Left ventricle myocardium superior (tissue), 1 donor: ENCODE measurements at places on chromosomes 4 and X.
A peak's percentile ranks its signal among the peaks of the same experiment; 100 is the strongest.

DNA sequence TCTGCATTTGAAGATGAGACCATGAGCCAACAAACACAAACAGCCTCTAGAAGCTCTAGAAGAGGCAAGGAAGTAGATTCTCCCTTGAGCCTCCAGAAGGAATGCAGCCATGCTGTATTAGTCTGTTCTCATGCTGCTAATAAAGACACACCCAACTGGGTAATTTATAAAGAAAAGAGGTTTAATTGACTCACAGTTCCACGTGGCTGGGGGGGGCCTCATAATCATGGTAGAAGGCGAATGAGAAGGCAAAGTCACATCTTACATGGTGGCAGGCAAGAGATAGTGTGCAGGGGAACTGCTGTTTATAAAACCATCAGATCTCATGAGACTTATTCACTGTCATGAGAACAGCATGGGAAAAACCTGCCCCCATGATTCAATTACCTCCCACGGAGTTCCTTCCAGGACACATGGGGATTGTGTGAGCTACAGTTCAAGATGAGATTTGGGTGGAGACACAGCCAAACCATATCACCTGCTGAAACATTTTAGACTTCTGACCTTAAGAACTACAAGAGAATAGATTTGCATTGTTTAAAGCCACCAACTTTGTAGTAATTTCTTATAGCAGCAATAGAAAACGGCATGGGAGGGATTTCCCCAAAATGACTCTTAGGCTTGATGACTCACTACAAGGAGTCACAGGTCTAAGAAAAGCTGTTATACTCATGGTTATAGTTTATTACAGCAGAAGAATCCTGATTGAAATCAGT, 284.4 kb upstream of the SFRP2 start:
- no peak for DNase-seq

GRCh38 chr4:123497340-123497739, 100.7 kb downstream of the SPRY1 start:
- DNase-seq: no peak

GRCh38 chr4:183264614-183265013, 55.5 kb downstream of the CLDN22 start:
- DNase-seq: no peak

DNA sequence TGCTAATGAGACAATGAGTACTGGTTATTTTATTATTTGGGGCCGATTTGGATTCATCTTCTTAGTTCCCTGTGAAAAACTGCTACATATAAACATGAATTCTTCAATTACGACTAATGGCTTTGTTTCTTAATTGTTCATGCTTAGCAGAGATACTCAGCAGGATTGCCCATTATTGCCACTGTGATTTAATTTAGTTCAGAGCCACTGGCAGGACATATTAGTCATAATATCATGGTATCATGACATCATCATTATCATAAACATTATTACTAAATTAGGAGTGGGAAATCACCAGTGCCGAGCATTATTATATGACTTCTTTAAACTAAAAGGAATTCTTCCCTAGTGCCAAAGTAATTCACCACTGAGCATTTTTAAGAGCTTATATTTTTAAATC, 201.4 kb downstream of the SPOCK3 start:
- no peak for DNase-seq

DNA sequence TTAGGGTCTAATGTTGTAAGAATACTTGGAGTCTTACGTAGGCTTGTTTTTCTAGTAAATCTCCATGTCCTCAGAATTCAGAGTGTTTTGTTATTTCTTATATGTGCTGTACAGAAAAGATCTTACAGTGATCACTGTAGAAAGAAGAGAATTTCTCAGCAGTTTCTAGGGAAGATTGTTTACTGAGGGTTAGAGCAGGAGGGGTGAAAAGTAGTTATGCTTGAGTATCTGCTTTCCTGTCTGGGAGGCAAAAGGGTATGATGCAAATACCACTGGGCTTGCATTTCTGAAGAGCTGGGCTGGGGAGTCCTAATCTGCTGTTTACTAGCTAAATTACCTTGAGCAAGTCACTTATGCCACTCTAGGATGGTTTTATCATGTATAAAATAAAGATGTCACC, 78.2 kb downstream of the BEND4 start:
- no peak for DNase-seq

- DNase-seq: peak; percentile 31
Observed at GRCh38 chr4:140243278-140243753, 89.3 kb upstream of the MAML3 start.

- DNase-seq: peak; percentile 67
Observed at GRCh38 chr4:4327652-4328121, 37.6 kb downstream of the ZBTB49 start.

DNA sequence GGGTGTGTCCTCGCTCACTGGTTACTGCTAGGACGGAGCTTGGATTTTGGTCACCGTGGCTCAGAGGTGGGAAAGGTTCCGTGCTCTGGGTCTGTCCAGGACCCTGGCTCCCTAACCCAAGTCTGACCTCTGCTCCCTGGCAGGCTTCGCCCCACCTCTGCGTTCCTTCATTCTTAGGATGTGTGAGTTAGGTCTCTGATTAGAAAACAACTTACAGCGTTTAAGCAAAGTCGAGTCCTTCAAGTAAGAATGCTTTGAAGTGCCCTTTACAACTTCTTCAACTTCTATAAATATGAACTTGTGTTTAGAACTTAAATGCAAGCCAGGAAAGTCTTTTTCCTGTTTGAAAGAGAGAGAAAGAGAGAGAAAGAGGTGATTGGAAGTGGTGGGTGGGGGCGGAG, 891 bp downstream of the TLR2 start:
- no peak for DNase-seq

DNA sequence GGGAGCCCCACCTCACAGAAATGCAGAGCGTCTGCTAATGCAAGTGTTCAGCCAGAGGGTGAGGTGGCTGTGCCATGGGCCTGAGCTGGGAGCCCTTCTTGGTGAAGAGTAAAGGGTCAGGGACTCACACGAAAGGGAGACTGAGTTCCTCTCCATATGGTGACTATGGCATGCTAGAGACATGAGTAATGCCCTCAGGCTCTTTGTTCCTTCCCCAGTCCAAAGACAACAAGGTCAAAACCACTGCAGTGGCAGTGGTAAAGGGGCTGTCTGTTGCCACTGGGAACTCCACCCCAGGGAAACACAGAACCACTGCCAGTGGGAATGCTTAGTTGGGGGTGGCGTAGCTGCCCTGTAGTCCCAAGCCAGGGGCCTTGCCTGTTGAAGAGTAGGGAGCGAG, 22.4 kb downstream of the RAB40AL start:
- DNase-seq: no peak

GRCh38 chrX:111103246-111103645, 7.3 kb downstream of the PAK3 start:
- DNase-seq: no peak

- no peak for DNase-seq
Observed at GRCh38 chrX:107600366-107600765, 27.9 kb upstream of the PRPS1 start.

DNA sequence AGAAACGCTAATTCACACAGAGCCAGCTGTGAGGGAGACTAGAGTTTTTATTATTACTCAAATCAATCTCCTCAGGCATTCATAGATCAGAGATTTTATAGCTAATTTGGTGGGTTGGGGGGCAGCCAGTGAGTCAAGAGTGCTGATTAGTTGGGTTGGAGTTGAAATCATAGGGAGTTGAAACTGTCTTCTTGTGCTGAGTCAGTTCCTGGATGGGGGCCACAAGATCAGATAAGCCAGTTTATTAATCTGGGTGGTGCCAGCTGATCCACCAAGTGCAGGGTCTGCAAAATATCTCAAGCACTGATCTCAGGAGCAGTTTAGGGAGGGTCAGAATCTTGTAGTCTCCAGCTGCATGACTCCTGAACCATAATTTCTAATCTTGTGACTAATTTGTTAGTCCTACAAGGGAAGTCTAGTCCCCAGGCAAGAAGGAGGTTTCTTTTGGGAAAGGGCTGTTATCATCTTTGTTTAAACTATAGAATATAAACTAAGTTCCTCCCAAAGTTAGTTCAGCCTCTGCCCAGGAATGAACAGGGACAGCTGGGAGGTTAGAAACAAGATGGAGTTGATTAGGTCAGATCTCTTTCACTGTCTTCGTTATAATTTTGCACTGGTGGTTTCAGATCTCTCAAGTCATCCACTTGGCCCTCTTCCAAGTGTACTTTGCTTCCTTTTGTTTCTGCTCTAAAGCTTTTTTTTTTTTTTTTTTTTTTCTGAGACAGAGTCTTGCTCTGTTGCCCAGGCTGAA, 5.4 kb upstream of the NAA11 start:
- no peak for DNase-seq

DNA sequence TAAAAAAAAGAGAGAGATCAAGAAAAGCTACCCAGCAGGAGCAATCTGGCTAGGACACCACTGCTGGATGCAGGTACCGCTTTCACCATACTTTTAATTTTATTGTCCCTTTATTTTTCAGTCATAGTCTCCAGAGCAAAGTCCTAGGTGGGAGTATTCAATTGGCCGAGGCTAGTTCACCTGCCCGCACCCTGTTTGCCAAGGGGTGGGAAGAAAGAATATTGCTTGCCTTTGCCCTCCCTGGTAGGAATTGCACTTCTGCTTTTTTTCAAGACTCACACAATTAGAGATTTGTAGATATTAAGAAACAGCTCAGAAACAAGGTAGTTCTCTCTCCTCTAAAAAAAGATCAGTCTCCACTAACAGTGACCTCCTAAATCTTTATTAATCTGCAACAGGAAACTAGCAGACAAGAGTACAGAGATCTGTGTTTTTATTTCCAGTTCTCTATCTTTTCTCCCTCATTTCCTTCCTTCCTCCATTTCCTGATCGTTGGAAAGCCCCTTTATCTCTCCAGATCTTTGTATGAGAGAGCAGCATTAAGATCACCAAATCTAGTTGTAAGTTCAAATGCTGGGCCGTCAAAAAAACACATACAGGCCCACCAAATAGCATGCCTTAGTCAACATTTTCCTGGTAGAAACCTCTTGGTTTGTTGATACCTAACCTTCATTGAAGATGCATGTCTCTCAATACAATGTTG, 9.4 kb upstream of the RPGR start:
- no peak for DNase-seq

DNA sequence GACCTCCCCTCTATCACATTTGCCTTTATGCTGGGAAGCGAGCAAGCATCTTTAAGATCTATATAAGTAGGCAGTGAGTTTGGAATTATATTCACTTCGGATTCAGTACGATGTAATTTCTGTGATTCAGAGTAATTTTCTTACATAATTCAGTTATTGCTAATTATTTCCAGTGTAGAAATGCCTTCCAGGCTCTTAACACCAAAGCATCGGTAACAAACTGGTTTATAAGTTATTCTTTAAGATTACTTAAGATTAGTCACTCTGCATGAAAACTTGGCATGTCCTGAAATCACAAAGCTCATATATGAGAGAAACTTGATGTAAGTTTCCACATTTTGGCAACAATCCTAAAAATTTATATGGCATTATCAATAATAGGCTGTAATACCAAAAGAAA, 120.8 kb downstream of the ADAMTS3 start:
- no peak for DNase-seq

GRCh38 chr4:158624889-158625478, 46.7 kb downstream of the C4orf46 start:
- no peak for DNase-seq

DNA sequence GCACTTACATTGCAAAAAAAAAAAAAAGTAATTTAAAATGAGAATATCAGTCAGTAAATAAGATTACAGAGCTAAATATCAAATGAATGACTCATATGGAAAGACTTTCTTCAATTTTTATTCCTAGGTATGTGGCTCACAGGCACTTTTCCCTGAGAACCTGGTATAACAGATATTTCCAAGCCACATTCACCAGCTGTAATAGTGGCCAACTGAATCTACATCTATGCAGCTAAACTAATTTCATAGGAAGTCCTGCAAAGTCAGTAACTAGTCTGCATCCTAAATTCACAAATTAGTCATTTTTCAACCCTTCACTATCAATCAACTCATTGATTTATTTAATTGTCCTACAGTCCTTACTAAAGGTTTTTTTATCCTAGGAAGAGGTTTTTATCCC, 5.6 kb downstream of the PDE5A start:
- no peak for DNase-seq

GRCh38 chr4:77179519-77179918, 22.5 kb downstream of the CCNG2 start:
- DNase-seq: no peak

GRCh38 chr4:15130441-15130840, 128.2 kb downstream of the CPEB2 start:
- DNase-seq: no peak

DNA sequence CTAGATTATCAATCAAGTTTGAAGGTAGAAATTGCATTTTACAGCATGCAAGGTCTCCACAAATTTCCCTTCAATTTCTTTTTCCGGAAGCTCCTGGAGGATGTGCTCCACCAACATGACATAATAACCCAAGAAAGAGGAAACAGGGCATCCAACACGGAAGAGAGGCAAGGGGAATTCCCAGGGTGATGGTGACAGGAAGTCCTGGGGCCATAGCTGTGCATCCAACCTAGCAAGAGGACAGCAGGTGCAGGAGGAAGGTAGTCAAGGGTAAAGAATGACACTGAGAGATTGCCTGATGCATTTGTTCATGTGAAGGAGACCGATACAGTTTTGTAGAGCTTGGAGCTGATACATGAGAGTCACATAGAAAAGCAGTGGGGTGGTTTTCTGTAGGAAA, 115.7 kb upstream of the LSM6 start:
- no peak for DNase-seq

GRCh38 chr4:158214856-158215255, 4.6 kb downstream of the TMEM144 start:
- DNase-seq: no peak

DNA sequence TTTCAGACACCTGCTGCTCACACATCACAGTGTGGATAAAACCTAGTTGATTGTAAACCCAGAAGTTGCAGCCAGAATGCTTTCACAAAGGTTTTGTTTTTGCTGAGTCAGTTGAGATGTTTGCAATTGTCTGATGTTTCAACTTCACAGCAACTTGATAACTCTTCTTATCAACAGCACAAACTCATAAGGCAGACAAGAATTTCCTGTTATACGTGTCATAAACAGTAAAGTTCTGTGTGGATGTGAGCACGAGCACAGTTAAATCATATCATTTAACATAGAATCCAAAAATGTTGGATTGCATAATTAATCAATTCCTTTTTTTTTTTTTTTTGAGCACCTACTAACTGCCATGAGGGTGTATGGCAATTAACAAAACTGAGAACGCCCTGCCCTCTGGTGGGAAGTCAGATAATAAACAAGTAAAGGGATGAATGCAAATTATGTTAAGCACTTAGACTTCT, 512.2 kb downstream of the PDHA2 start:
- no peak for DNase-seq

DNA sequence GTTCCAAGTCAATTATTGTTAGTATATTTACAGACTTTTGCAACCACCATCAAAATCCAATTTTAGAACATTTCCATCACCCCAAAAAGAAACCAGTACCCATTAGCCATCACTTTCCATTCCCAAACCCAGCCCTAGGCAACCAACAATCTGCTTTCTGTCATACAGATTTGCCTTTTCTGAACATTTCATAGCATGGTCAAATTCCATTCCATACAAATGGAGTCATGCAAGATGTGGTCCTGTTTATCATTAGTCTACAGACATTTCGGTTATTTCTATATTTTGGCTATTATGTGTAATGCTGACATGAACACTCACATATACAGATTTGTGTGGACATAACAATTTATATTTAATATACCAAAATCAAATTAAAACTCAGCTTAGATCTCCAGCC, 508.7 kb downstream of the ZNF674 start:
- no peak for DNase-seq
